ENCODE measurements at places on chromosomes 12 and 14.
A peak's percentile ranks its signal among the peaks of the same experiment; 100 is the strongest.

DNA sequence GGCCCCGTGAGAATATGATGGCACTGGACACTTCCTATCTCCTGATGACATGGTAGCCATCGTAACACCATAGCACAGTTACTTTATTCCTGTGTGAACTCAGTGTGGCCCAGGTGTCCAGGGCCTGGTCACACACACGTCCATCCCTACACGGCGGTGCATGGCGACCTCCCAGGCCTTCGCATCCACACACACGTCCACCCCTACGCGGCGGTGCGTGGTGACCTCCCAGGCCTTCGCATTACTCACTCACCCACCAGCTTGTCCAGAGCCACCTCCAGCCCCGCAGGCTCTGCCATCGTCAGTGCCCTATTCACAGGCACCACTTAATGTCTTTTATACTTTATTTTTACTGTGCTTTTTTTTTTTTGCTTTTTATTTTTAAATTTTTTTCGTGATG lies 39.4 kb upstream of the TEX22 start:
- DNase-seq, result no peak

DNA sequence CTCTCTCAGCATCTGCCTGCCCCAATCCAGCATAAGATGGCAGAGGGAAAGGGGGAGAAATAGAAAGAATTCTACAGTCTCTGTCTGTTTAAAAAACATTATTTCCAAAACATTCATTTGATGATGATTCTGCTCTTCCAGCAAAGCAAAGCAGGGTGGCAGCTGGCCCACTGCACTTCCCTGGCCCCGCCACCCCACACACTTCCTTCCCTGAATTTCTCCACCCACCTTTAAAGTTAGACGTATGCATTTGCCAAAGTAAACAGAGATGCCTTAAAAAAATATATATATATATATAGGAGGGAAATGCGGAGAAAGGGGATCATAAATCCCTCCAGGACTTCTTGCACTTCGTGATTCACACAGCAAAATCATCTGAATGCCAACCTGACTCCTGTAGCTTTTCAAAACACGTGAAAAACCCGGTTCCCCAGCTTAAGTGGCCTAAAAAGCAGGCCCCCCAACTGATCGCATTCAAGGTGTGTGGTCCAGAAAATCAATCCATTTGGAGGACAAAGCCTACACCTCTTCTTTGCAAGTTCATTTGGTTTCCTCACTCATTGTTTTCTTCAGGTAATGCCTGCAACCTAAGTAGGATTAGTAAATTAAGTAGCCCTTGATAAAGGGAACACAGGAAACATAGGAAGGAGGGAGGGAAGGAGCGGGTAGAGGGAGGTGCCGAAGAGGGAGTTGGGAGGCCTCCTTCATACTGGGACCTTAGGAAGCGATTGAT lies 68.8 kb downstream of the LLPH start:
- DNase-seq, result no peak

DNA sequence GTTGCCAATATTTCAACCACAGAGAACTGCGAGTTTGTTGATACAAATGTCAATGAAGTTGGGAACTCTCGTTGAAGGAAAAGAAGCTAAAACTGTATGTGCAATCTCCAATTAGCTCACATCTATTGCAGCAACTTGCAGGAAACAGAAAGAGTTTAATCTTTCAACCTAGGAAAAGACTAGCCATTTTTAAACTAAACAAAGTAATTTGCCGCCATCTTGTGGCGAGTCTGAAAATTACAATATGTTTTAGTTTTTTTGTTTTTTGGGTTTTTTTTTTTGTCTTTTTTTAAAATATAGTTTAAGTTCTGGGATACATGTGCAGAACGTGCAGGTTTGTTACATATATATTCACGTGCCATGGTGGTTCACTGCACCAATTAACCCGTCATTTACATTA lies 131.2 kb upstream of the FOXG1 start:
- DNase-seq, result peak; percentile 14

DNA sequence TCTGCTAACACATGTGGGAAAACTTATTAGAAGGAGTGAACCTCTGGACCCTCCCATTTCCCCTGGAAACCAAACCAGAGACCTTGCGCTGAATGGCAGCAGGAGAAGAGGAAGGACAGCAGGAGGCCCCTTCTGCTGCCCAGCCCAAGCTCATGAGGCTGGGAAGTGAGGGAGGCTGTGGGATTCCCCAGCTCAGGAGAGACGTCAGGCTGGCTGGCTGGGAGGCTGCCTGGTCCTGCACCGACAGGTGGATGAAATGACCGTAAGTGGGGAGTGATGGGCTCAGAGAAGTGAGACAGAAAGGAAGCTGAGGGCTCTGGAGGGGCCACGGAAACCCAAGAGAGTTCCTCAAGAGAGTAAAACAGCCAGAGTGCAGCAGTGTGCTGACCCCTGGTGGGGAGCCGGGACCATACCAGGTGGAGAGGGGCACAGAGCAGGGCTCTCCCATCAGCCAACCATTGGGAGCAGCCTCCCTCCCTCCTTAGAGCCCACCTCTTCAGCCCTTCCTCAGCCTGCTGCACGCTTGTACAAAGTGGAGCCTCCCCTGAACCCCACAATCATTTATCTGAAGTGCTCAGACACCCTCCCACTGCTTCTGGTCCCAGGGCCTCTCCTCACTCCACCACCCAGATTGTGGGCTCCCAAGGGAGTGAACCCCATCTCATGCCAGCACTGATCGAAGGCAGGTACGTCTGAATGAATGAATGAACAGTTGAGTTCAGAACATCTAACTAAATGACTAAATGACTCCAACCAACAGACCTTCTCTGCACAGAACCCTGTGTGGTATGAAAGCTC lies 14.0 kb downstream of the TAMALIN start:
- no peak for DNase-seq

- no peak for DNase-seq
These were observed 4.5 kb upstream of the NYNRIN start for GRCh38 chr14:24394275-24394674.
